Stimulated activated naive B cell treated with anti-CD40 and anti-IgM and Interleukin-4, amounts not matched to agents 10 μg/mL and 1 μg/mL and 100 μg/mL, for 72 hours (primary cell): ENCODE measurements at places on chromosomes 4 and X.
A peak's percentile ranks its signal among the peaks of the same experiment; 100 is the strongest.

GRCh38 chrX:106042296-106042695 lies 3.8 kb upstream of the SERPINA7 start:
- DNase-seq: no peak

GRCh38 chrX:71609095-71609750 lies 9.1 kb downstream of the CXCR3 start:
- DNase-seq: no peak

- no peak for DNase-seq
Observed at GRCh38 chr4:165208741-165209388, 1.5 kb downstream of the KLHL2 start.

GRCh38 chr4:102326951-102327350 lies 18.3 kb downstream of the SLC39A8 start:
- no peak for DNase-seq

DNA sequence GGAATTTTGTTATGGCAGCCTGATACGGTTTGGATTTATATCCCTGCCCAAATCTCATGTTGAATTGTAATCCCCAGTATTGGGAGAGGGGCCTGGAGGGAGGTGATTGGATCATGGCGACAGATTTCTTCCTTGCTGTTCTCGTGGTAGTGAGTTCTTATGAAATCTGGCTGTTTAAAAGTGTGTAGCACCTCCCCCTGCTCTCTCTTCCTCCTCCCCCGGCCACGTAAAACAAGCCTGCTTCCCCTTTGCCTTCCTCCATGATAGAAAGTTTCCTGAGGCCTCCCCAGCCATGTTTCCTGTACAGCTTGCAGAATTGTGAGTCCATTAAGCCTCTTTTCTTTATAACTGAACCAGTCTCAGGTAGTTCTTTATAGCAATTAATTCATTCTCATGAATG lies 37.9 kb downstream of the SUPT20HL2 start:
- DNase-seq: no peak

GRCh38 chrX:129979207-129979920 lies 3.1 kb upstream of the BCORL1 start:
- no peak for DNase-seq

DNA sequence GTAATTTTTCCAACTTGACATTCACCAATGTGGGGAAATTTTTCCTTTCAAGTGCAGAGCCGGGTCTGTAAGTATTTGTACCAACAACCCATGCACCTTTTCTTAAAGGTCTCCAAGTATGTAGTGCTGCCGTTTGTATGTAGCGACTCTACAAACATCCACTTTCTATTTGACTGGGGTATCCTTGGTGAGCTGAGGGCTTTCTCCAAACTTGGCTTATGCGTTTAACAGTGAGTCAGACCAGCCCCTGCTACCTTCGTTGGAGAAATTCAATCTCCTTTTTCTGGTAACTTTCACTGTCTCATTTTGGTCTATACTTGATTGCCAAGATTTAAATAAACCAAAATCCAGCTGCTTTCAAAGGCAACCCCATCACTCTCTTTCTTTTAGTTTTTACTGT lies 34.9 kb downstream of the MGST2 start:
- DNase-seq: no peak

DNA sequence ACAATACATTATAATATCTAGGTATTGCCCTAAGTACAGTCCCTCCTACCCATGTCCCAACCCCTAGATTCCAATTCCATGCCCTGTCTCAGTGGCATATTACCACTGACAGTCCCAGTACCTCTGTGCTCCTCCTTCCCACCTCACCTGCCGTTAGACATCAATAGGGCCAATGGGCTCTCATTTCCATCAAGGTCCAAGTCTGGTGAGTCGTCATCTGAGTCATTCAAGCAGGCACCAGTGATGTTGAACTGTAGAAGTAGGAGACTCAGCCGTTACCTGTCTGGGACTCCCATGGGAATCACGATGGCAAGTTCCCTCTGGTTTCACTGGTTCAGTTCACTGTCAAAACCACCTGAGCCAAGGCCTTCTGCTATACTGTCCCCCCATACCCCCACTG lies 51.7 kb downstream of the PHF8 start:
- DNase-seq: no peak

GRCh38 chr4:169485086-169485485 lies 127.3 kb downstream of the NEK1 start:
- no peak for DNase-seq

- DNase-seq: no peak
Observed at GRCh38 chrX:147069926-147070325, 255.4 kb upstream of the CXorf51A start.

DNA sequence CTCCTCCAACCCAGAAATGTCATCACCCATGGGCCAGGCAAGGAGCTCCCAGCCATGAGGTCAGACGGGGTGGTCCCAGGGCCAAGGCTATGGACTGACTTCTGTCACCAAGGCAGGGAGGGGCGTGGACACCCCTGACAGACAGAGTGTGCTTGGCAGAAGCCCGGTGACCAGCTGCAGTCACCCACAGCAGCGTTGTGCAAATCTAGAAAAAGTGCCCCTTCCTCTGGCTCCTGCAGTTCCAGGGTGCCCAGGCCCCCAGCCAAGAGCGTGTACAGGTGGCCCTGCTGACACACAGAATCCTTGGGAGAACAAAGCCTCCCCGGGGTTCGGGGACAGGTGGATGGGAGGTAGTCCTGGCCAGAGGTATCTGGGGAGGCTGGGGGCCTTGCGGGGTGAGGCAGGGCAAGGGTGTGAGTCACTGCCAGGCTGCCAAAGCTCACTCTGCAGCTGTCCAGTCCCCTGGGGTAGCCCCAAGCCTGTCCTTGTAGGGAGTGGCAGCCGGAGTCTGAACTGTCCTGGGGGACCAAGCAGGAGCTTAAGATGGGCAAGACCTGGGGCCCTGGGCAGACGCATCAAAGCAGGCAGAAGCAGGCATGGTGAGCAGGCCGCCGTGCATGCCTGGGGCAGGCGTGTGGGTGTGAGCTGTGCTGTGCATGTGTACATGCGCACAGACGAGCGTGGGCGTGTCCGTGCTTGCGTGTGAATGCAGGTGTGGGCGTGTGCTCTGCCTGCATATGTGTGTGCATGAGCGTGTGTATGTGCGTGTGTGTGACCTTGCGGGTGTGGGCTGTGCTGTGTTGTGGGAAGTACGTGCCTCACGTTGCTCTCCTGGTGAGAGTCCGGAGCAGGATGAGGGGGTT lies 3.3 kb downstream of the MYL5 start:
- DNase-seq: no peak

- no peak for DNase-seq
Observed at GRCh38 chrX:46036508-46036907, 508.7 kb downstream of the ZNF674 start.

DNA sequence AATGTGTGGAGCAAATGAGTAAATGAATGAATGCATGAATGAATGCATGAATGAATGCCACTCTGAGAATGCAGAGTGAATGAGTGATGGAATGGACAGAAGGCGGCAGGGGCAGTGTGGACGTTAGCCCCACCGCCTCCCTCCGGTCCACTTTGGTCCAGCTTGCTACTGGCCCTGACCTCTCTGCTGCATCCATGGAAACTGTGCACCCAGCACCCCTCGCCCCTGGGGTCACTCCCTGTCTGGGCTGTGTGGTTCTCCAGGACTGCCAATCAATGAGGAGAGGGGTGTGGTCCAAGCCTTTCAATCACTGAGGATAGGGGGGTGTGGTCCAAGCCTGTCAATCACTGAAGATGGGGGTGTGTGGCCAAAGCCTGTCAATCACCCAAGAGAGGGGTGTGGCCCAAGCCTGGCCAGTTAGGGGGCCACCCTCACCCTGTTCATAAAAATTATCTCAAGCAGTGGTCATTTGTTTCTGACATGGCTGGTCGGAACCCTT lies 39.2 kb upstream of the ASMTL start:
- DNase-seq: peak; percentile 73

GRCh38 chr4:159104694-159105414 lies 2.0 kb downstream of the RAPGEF2 start:
- no peak for DNase-seq

- no peak for DNase-seq
Observed at GRCh38 chrX:115583496-115584004, 22.6 kb downstream of the PLS3 start.

- no peak for DNase-seq
Observed at GRCh38 chr4:76799140-76799539, 98.8 kb downstream of the SOWAHB start.

GRCh38 chr4:4704267-4704666 lies 155.2 kb upstream of the MSX1 start:
- no peak for DNase-seq

DNA sequence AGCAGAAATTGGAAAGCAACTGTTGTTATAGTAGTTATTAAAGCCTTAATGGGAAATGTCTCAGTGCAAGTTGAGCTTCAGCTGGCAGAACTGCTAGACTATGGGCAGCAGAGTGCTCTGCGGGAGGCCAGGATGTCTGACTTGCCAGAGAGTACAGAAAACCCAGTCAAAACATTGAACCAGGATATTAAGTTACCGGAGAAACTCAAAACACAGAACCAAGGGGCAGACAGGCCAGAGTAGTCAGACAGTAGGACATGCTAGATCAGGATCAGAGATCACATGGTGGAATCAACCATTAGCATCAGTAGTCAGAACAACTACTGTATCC lies 72.9 kb upstream of the TNIP3 start:
- no peak for DNase-seq

DNA sequence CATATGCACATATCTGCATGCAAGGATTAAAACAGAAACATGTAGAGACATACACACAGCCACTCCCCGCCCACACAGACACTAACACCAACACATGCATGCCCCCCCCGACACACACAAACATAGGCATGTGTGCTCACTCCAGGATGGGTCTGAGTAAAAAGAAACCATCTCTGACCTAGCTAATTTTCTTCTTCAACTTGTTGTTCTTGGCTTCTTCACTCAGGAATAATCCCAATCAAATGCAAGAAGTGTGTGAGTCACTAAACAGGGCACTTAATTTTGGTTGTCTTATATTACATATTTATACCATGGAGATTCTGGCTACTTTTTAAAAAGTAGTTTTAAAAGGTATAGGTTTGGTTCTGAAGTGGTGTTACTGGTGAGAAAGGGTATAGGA lies 28.3 kb downstream of the ENOX2 start:
- DNase-seq: no peak
